ENCODE measurements at places on chromosomes 12 and 14.

DNA sequence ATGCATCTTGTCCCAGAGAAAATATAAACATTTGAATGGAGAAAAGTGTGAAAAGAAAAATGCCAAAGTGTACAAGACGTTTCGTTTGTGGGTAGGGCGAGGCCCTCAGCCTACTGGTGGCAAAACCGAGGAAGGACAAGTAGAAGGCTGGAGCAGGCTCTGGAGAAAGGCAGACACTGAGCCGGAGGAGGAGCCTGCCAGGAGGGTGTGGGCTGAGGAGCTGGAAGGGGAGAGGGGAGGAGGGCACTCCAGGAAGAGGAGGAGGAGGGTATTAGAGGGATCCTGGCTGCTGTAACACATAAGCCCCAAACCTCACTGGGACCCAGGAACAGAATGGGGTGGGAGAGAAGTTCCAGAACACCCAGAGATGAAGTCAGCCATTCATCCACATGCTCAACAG is 47.7 kb downstream of the CLMN start:
- DNase-seq, result no peak

- DNase-seq, result no peak
Observed at GRCh38 chr12:10069099-10069498, 29.7 kb downstream of the CLEC1A start.

GRCh38 chr14:101254805-101255764 is 306.2 kb upstream of the DIO3 start:
- no peak for DNase-seq

DNA sequence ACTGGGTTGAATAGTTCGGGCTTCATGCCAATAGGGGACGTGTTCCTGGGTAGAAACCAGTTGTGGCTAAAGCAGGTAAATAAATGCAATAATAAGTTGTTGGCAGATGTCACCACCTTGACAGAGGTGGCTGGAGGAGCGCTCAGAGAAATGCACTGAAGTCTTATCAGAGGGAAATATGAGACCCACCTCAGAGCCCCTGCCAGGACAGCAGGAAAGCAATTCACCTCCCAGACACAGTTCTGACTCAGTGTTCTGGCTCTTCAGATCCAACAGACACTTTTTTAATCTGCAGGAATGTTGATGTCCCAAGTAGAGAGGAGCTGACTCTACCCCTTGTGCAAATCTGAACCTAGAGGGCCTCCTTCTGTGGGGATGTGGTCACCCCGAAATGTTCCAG is 687.1 kb upstream of the FBXO33 start:
- no peak for DNase-seq

- DNase-seq, result no peak
Observed at GRCh38 chr12:102300824-102301461, 103.3 kb upstream of the PMCH start.

DNA sequence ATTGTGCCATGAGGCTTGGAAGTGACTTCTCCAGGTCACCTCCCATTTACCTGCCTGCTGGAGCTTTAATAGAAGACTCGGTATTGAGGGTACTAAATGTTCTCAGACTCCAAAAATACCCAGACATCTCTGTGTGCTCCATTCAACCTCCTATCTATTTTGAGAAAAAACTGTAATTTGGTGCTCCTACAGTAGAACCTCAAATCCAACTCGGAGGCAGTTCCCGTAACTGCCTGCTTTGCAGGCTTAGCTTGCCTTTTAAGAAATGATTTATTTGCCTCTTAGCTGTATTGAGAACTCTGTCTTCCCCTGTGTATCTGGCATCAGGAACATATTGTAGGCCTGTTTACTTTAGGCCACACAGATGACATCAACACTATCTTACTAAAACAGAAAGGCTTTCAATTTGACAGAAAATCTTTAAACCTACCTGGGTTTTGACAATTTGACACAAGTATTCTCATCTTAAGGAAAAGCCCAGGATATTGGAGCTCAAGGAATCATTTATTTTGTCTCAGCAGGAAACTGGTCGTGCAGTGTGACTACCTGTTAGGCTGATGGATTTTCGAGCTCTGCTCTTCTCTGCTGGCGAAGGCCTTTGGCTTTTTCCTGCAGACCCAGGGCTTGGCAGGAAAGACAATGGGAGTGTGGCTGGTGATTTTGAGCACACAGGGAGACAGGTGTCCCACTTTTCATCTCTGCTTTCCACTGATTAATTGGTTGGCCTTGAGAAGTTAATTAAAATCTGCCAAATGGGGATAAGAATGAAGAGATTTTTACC is 314.8 kb downstream of the SNAPC1 start:
- DNase-seq, result no peak

DNA sequence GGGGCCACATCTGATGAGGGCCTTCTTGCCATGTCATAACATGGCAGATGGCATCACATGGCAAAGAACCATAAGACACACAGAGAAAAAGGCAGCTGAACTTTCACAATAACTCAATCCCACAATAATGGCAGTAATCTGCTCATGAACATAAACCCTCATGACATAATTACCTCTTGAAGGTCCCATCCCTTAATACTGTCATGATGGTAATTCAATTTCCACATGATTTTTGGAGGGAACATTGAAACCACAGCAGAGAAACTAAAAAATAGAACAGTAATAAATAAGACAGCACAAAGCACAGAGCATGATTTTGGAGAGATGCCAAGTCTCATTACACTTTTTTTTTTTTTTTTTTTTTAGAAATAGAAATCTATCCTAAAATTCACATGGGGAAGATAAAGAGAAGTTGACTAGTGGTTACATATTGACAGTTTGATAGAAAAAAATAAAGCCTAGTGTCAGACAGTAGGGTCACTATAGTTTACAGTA is 61.8 kb upstream of the ATF7IP start:
- no peak for DNase-seq

GRCh38 chr14:26810631-26811030 is 212.8 kb upstream of the NOVA1 start:
- no peak for DNase-seq

DNA sequence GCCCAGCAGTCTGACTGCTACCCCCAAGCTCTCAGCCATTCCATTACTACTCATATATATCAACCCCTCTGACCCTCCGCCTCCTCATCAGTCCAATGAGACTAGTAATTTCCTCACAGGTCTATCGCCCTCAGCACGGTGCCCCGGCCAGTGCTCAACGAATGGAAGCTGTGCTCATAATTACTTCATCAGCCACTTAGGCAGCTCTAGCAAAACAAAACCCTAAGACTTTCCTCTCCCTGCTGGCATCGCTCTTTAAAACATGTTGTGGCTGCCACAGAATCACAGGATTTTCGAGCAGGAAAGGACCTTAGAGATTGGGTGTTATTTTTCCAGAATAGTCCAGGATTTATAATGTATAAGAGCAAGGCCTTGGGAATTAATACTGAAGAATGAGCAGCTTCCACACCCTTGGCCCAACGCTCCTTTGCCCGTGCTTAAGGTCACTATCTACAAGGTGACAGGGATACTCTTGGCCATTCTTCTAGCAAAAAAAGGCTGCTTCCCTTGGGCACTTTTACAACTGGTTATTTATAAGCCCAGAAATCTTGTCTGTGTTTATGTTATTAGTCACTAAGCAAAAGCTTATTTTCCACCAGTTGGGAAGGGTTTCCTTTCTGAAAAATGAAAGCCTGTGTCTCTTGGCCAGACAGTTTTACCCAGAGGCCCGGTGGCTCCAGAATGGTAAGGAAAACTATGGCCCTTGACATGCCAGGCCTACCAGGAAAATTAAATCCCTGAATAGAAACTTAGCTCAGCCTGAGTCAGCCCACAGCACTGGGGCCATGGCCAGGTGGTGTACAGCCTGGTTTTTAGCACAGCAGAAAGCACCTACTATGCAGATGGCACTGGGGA is 47.9 kb downstream of the NUAK1 start:
- DNase-seq, result no peak

DNA sequence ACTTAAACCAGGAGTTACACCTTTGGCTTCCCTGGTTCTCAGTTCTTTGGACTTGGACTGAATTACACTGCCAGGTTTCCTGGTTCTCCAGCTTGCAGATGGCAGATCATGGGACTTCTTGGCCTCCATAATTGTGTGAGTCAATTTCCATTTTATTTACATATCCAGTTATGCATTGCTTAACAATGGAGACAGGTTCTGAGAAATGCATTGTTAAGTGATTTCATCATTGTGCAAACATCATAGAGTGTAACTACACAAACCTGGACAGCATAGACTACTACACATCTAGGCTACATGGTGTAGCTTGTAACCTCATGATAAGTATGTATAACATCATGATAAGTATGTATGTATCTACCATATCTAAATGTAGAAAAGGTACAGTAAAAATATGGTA is 276.1 kb upstream of the BTG1 start:
- no peak for DNase-seq

DNA sequence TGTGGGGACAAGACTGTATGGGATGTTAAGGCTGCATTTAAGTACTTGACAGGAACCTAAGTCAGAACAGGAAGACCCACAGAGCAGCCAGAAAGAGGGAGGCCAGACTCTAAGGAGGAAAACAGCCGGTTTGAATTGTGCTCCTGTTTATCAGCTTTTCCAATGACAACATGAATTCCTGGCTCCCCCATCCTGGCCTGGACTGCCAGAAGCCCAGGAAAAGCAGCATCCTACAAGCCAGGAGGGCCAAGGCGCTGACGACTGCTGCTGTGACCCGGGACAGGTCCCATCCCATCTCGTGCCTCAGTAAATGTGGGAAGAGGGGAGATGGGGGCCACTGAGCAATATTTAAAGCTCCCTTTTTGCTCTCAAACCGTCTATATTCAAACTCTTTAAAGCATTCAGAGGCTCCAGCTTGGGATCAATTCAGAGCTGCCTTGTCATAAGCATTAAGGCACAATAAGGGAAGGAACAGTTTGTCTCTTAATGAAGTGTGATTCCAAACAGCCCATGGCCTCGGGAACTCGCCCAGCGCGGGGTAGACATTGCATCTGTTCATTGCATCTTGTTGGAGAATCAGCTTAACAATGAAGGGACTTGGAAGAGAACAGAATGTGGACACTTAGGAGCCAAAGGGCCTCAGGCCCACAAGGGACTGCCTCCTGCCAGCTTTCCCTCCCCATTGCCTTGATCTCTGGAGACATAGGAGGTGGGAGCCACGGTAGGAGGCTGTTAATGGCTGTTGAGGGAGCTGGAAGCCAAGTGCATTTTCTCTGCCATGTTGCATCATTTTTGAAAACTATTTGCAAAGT is 49.6 kb downstream of the CMKLR1 start:
- DNase-seq, result no peak

DNA sequence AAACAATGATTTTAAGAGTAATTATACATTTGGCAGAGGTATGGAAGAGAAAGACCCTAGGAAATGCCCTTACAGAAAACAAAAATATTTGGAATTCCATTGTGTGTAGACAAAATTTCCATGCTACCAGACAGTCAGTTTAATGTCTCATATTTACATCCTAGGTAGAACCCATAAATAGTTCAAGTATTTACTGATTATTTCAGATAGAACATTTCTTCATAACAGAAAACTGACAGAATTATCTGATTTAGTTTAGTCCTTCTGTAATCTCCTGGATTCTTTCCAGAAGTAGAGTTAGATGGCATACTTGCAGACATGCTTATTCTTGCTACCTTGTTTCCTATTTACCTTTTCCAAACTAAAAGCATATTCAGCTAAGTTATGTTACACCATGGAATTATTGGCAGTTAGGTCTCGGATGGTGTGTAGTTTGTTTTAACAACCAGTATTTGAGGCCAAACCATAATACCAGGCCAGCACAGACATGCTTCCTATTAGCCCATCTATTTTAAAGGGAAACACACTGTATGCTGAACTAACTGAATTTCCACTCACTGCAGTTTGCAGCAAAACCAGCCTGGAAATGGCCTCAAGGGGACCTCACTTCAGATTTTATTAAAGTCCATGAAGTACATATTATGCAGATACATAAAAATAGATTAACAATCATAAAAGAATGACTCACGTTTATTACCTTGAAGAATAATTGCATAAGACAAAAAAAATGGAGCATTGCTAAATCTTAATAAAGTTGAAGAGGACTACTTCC is 126.6 kb upstream of the LRIG3 start:
- no peak for DNase-seq

DNA sequence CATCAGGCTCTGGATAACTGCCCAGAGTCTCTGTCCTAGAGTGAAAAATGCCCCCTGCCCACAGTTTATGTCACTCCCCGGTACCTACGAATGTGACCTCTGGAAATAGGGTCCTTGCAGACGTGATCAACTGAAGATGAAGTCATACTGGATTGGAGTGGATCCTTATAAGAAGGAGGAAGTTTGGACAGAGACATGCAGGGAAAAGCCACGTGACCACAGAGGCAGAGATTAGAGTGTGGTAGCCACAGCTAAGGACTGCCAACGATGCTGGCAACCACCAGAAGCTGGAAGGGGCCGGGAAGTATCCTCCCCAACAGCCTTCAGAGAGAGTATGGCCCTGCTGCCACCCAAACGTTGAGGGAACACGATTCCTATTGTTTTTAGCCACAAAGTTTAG is 101.2 kb upstream of the NCOR2 start:
- no peak for DNase-seq

- no peak for DNase-seq
Observed at GRCh38 chr12:101793401-101793800, 37.4 kb downstream of the GNPTAB start.

GRCh38 chr12:47776471-47777143 is 3.6 kb downstream of the SLC48A1 start:
- DNase-seq, result no peak

GRCh38 chr12:16530268-16530850 is 75.6 kb downstream of the LMO3 start:
- no peak for DNase-seq

DNA sequence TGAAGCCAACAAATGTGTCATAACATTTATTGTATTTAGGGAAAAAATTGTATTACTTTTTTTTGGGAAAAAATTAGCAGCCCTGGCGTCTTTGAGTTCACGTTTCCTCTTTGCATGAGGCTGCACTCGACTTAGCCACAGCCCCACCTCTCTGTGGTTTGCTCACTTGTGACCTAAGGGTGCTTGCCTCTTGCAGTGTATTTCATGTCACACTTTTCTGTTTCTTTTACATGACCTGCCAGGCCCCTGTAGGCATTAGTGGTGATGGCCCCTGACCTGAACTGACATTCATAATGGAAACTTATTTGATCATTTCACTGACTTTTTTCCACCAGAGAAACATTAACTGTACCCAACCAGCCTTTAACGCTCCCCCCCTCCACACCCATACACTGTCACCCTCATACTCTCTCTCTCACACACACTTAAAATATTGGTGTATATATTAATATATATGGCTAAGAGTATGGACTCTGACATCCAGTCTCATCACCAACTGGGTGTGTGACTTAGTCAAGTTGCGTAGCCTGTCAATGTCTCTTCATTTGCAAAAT is 122.9 kb downstream of the PRKCH start:
- DNase-seq, result peak; percentile 60
